ENCODE measurements at places on chromosomes 4 and X. TPM values are rescaled to one million over a fixed set of nuclear protein-coding genes. Genes with fewer than 3 reads are reported as not detected.

UCHL1 gene
- total RNA-seq, result 2.8 TPM

XAGE2 gene
- not detected for total RNA-seq

TXK gene
- 37.8 TPM for total RNA-seq

TMPRSS11F gene
- total RNA-seq, result not detected

PRRG3 gene
- not detected for total RNA-seq

VCX3B gene
- not detected for total RNA-seq

GPC4 gene
- not detected for total RNA-seq

RPA4 gene
- 0.60 TPM for total RNA-seq

STK26 gene
- 73.4 TPM for total RNA-seq

Measured in activated T-cell treated with anti-CD3 and anti-CD28 coated beads, Interleukin-2, amount 50 U/mL, for 72 hours (primary cell).